ENCODE measurements at places on chromosomes 12 and 14. TPM values are rescaled to one million over a fixed set of nuclear protein-coding genes. Genes with fewer than 3 reads are reported as not detected.

DNA sequence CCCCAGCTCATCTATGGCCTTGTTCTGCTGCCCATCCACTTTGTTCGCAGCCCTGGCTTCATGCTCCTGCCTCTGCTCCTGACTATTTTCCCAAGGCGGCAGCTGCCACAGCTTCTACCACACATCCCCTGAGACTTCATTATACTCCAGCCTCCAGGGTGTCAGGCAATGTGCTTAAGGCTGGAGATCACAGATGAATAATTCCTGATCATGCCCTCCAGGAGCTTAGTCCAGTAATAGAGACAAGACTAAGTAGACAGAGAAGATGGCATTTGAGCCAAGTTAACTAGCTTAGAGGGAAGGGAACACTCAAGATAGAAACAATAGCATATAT lies 7.1 kb downstream of the TAPBPL start:
- DNase-seq: no peak

GUCY2C gene
- not detected for total RNA-seq

- no peak for DNase-seq
Measured at GRCh38 chr14:79496701-79497100, 714.6 kb downstream of the DIO2 start.

DNA sequence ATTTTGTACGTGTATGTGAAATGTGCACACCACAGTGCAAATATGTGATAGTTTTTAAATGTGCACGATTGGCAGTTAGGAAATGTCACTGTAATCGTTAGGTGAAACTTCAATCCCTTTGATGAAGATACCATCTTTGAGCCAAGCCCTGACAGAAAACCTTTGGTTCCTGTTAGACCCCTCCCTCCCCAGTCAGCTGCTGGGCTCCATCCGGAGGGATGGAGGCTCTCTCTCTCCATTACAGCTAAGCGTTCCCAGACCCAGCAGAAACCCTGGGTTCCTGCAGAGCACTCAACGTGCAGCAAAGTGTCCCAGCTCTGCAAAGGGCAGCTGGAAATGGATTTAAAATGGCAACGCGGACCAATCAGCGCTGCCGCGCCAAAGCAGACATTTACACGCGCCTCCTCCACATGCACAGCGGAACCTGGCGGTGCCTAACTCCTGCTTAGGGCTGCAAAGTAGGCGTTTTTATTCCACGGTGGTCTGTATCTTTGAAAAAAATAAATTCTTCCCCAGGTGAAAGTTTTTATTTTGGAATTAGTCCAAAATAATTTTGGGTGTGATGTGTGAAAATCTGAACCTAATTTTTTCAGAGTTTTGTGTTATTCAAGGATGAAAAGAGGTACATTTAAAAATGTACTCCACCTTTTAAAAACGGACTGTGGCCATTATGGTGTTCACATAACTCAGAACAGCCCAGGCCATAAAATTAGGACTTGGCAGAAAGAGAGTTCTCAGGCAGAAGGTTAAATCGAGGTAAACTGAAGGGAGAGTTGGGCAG lies 1.4 kb upstream of the HMGA2 start:
- peak; percentile 24 for DNase-seq

DNA sequence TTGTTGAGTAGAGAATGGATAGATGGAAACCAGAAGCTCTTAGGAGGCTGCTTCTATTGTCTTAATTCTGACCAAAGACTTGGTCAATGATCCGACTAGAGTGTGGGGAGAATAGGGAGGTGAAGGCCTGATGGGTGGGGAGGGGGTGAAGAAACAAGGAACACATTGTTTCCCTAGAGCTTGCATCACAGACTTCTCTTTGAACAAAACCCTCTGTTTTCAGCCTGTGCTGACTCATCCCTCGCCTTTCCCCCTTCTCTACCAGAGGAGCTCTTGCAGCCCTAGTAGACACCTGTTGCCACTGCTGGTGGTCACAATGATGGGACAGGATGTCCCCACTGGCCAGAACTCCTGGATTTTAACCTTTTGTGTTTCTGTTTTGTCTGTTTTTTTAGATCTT lies 46.8 kb upstream of the CISTR start:
- no peak for DNase-seq

DNA sequence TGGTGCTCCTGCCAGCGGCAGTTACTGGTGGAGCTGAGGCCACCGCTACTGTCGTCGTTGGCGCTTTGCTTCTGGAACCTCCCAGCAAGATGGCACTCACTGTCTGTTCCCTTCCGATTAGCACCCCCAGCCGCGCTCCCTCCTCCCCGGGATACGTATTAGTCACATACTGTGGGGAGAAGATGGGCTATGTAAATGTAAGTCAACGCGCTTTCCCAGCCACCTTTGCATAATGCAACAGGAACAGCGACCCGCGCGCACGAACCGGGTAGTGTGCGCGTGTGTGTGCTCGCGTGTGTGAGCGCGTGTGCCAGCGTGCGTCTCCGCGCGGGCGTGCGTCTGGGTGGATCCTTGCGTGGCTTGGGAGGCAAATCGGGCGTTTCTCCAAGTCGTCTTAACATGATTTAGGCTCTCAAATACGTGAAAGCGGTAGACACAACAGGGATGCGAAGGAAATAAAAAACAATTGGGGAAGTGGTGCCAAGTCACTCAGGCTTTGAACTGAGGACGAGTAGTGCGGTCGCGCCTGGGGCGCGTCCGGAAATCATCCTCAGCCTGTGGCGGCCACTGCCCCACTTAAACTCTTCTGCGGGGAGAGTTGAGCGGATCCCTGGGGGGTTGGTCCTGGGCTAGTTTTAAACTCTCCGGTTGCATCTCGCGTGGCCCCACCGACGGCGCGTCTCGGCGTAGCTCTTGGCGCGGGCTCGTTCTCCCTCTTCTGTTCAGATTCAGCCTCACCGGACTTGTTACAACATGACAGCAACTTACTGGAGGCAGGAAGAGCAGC lies 1.8 kb downstream of the FLRT2 start:
- peak; percentile 71 for DNase-seq

SLC38A4 gene
- total RNA-seq: 3.3 TPM

DNA sequence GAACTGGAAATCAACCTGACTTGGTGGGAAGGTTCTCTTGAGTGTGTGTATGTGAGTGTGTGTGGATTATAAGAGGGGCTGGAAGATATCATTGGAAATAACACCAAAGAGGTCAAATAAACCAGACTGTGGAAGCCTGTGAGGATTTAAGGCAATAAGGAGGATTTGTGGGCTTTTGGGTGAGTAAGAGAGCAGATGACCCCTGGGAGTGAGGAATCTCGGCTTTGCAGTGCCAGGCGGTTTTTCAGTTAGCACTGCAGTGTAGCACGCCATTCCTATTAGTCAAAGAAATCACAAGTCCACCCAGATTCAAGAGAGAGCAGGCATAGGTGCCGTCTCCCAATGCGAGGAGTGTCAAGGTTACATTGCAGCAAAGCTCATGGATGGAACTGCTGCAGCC lies 63.3 kb downstream of the CALM1 start:
- no peak for DNase-seq

CIDEB gene
- total RNA-seq: 6.4 TPM

GRCh38 chr12:7947011-7947410 lies 11.0 kb upstream of the SLC2A3 start:
- DNase-seq: no peak

P2RX4 gene
- 10.1 TPM for total RNA-seq

EPYC gene
- total RNA-seq: not detected

CHGA gene
- total RNA-seq: not detected

AP5M1 gene
- total RNA-seq: 38.3 TPM

- no peak for DNase-seq
Measured at GRCh38 chr12:82805812-82806497, 119.2 kb downstream of the TMTC2 start.

SOX5 gene
- total RNA-seq: 13.2 TPM

DNA sequence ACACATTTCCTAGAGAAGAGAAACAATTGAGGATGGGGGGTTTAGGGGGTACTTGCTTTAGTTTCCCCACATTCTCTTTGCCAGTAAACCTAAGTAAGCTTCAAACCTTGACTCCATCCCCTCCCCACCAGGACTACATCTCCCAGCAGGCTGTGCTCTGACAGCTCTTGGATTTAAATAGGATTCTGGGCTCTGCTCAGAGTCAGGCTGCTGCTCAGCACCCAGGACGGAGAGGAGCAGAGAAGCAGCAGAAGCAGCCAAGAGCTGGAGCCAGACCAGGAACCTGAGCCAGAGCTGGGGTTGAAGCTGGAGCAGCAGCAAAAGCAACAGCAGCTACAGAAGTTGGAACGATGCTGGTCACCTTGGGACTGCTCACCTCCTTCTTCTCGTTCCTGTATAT lies 20.6 kb downstream of the RDH12 start:
- DNase-seq: peak; percentile 68

- DNase-seq: no peak
Measured at GRCh38 chr12:115426732-115427131, 742.8 kb upstream of the TBX3 start.

TUNAR gene
- total RNA-seq: not detected

DNA sequence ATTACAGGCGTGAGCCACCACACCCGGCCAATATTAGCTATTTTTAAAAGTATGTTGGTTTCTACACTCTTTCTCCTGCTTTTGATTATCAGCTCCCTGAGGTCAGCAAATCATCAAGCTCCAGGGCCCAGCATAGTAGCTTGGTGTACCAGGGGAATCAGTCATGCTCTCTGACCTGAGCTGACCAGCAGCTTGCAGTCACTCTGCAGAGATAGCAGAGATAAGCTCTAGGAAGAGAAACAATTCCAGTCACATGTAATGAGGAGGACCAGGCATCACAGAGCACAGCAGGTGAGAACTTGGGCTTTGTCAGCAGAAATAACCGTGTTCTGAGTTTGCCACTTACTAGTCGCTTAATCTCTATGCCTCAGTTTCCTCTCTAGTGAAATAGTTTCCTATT lies 8.5 kb downstream of the PLEKHD1 start:
- DNase-seq: no peak

Measured in left cardiac atrium (tissue), 4 donors.